ENCODE measurements at places on chromosomes 4 and X.

- no peak for DNase-seq
Observed at GRCh38 chr4:87375719-87376291, 15.2 kb downstream of the HSD17B11 start.

DNA sequence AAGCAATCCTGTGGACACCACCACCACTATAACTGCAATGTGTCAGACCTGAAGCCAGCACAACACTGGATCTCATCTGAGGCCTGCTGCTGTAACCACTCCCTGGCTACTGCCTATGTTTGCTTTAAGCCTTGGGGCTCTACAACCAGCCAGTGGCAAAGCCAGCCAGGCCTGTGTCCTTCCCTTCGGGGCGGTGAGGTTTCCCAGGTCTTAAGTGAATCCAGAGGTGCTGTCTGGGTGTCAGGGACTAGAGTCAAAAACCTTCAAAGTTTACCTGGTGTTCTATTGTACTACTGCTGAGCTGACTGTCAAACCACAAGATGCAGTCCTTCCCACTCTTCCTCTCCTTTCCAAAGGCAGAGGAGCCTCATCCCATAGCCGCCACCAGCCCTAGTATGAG lies 750.5 kb downstream of the FAM133A start:
- no peak for DNase-seq

- no peak for DNase-seq
Observed at GRCh38 chr4:4227510-4228355, 1.0 kb upstream of the OTOP1 start.

- DNase-seq = no peak
Observed at GRCh38 chrX:75522565-75523431, at the start of gene ZDHHC15. TSS of gene ZDHHC15 (minus strand) at chrX:75523037. CDS start at chrX:75523024, 13 bp downstream.

DNA sequence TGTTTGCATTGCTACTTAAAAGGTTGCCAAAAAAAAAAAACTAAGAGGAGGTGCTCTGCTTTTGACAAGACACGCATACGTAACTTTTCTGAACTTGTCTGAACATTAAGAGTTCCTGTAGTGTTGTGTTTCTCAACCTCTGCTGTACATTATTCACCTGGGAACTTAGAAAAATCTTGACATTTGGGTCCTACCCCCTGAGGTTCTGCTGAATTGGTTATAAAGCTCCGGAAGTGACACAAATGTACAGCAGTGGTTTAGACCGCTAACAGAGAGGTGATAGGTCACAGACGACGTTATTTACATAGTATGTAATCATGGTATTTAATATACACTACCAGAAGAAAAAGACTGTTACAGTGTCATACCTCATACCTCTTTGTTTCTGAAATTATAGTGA lies 61.1 kb downstream of the CPEB2 start:
- no peak for DNase-seq

DNA sequence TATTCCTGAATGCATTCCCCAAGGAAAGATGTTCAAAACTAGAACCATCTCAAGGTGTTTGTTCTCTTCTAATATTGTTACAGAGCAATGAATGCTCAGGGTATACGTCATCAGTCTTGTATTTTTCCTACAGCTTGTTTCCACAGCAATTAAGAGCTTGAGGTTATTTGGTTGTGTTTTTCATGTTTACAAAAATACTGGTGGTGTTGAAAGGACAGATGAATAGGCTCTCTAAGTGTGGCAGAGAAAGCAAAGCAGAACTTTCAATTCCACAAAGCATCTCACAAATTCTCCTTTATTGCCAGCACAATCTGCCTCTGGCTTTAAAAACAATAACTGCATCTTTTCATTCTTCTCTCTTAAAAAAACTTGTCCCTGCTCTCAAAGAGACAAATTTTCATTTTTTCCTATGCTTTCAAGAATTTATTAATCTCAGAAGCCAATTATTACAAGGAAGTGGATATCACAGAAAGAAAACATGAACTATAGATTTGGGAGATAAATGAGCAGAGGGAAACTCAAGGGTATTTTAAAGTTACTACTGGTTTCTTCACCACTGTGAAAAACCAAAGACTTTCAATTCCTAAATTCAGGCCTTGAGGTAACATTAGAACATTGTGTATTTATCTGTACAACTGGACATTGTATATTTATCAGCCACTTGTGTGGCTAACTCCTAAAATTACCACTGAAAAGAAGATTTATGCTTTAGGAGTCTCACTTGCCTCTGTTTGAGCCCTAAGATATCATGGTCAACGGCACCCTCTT lies 49.2 kb downstream of the DDX53 start:
- DNase-seq = no peak

DNA sequence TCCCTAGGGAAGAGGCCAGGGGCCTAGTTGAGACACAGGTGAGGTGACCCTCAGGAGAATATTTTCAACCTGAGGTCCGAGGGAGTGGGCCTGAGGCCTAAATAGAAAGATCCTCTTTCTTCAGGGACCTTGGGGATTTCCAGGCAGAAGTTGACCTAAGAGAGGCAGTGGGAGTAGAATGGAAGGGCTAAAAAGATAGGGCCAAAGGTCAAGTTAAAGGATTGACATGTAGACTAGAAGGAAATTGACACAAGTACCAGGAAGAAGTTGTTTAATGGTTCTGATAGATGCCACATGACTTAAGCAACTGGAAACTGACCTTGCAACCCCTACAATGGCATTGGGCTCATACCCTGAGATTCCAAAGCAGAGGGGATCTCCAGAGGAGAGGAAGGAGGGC lies 76.9 kb downstream of the SHROOM3 start:
- no peak for DNase-seq

- no peak for DNase-seq
Observed at GRCh38 chr4:182917182-182918043, at the start of gene DCTD. TSS of gene DCTD (minus strand) at chr4:182917386. CDS start at chr4:182915568, 1,818 bp downstream.

GRCh38 chr4:113419631-113420030 lies 341.9 kb downstream of the CAMK2D start:
- DNase-seq = no peak

- DNase-seq = no peak
Observed at GRCh38 chr4:48254381-48255071, 15.1 kb downstream of the TEC start.

DNA sequence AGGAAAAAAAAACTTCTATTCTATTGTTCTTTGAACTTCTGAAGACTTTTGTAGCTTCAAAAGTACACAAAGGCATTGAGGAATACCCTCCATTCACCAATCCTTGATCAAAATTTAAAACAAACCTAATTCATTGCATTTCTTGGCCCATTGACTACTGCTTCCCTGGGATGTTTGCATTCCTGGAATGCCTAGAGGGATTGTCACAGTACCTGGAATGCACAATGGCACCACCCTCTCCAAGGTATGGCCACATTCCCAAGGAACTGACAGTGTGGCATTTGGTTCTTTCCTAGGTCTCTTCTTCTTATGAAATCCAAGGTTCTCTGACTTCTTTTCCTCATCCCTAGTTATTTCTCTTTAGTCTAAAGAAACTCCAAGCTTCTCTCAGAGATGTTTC lies 600.7 kb downstream of the CCSER1 start:
- no peak for DNase-seq

DNA sequence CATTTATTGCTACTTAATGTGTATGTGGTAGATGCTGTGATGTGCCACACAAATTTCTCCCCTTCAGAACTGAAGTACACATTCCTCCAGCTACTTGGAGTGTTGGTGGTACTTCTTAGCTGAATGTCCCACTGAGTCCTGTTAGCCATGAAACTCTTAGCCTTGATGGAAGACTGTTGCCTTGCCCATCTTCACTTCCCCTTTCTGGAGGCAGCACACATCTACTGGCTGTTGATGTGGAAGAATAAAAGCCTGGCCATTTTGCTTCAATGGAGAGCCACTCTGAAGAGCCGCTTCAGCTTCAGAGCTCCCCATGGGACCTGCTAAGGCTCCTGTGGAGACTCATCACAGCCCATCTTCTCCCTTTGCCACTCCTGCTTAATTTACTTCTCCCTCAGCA lies 157.7 kb upstream of the PITX2 start:
- no peak for DNase-seq

- DNase-seq = no peak
Observed at GRCh38 chr4:39978904-39979303, 1.2 kb upstream of the PDS5A start.

All from NCI-H187 treated with DMSO at 0.1 percent for 48 hours (cell line).